ENCODE measurements at places on chromosomes 1 and 21.

DNA sequence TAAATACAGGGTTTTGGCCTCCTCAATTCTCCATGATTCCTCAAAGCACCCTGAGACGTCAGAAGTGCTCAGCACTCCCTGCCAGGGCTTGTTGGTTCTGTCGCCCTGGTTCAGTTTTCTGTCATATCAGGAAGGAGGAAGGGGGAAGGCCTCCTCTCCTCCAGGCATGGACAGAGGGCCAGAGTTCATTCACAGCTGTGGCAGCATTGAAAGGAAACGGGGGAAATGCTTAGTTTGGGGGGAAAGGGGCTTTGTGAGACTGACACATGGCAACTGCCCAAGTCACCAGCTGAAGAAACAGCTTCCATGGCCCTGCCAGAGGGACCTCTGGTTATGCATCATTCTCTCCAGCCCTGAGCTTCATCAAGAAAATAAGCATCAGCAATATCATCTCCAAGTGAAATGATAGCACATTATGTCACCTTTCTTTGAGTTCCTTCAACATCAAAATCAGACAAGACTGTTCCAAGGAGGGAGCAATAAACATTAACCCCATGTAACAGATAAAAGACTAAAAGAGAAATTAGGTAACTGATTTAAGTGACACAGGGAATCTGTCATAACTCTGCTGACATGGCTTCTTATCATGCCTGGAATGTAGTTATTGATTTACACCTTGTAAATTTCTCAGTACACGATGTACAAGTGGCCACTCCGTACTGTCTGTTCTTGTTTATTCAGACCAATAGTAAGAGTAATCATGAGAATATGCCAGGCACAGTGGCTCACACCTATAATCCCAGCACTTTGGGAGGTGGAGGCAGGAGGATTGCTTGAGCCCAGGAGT lies 103.2 kb upstream of the SLC25A33 start:
- no peak for DNase-seq

- DNase-seq: peak; percentile 24
These were observed 36.0 kb downstream of the F5 start for GRCh38 chr1:169550294-169550693.

GRCh38 chr1:31745096-31745945 lies 18.8 kb downstream of the ADGRB2 start:
- peak; percentile 34 for DNase-seq

GRCh38 chr1:165954940-165955339 lies 127.5 kb downstream of the UCK2 start:
- peak; percentile 72 for DNase-seq
